ENCODE measurements at places on chromosomes 3 and 15.

- peaks cover 7% of the 10 kb centered on the region for H3K4me1 ChIP-seq
- H3K27me3 ChIP-seq = no peaks in the 10 kb centered on the region
- no peaks in the 10 kb centered on the region for H3K36me3 ChIP-seq
- no peak for DNase-seq
- no peak overlapping the region for H3K27ac ChIP-seq
These were observed 120.1 kb downstream of the ANP32A start for GRCh38 chr15:68700455-68701123.

DNA sequence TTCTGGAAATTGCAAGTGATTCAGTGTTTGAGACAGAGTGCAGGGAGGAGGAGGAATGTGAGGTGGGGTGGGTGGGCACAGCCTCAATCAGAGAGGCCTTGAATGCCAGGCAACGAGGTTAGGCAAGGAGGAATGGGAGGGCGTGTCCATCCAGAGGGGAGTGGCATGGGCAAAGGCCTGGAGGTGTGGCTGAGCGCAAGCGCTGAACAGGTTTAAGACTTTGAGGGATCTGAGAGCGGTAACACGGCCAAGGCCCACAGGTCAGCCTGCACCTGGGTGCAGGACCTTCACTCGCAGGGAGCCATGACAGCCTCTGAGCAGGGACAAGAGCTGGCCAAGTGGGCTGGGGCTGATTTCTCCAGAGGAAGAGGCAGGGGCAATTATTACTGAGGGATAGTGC is 125.9 kb downstream of the TPRA1 start:
- H3K27ac ChIP-seq = no peak overlapping the region
- H3K4me3 ChIP-seq = no peak overlapping the region
- no peaks in the 10 kb centered on the region for H3K36me3 ChIP-seq
- H3K4me1 ChIP-seq = no peaks in the 10 kb centered on the region
- H3K27me3 ChIP-seq = no peaks in the 10 kb centered on the region

GRCh38 chr3:187017511-187018230 is 87.3 kb downstream of the ST6GAL1 start:
- H3K27me3 ChIP-seq = no peaks in the 10 kb centered on the region
- no peak overlapping the region for H3K4me3 ChIP-seq
- no peaks in the 10 kb centered on the region for H3K4me1 ChIP-seq
- no peak for DNase-seq
- no peaks in the 10 kb centered on the region for H3K36me3 ChIP-seq

DNA sequence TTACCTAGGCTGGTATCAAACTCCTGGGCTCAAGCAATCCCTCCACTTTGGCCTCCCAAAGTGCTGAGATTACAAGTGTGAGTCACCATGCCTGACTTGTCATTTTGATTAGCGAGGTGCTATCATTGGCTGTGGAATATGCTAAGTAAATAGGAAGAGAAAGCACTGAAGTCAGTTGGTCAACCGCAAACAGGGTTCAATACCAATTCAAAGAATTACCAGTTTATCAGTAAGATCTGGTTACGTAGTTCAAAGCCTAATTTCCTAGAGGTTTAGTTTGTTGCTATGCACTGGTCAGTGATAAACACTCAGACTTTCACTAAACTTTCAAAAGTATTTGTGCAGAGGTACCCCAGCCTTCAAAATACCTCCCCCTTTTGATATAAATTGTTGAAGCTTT is 29.5 kb downstream of the GLB1 start:
- peaks cover 8% of the 10 kb centered on the region for H3K4me1 ChIP-seq
- no peak overlapping the region for H3K27ac ChIP-seq
- no peaks in the 10 kb centered on the region for H3K36me3 ChIP-seq
- no peaks in the 10 kb centered on the region for H3K27me3 ChIP-seq
- DNase-seq = peak; percentile 12
- no peak overlapping the region for H3K4me3 ChIP-seq

GRCh38 chr3:143970773-143971358 is 757 bp upstream of the DIPK2A start:
- peak overlapping the region; percentile 91 for H3K4me3 ChIP-seq
- H3K36me3 ChIP-seq = no peaks in the 10 kb centered on the region
- H3K4me1 ChIP-seq = peaks cover 17% of the 10 kb centered on the region
- H3K27ac ChIP-seq = peak overlapping the region; percentile 90
- DNase-seq = peak; percentile 22
- H3K27me3 ChIP-seq = no peaks in the 10 kb centered on the region

- H3K4me1 ChIP-seq = peaks cover 15% of the 10 kb centered on the region
- no peak overlapping the region for H3K27ac ChIP-seq
- no peak overlapping the region for H3K4me3 ChIP-seq
- no peaks in the 10 kb centered on the region for H3K27me3 ChIP-seq
- peak; percentile 68 for DNase-seq
These were observed 128.8 kb downstream of the FRMD5 start for GRCh38 chr15:44066211-44066827.

DNA sequence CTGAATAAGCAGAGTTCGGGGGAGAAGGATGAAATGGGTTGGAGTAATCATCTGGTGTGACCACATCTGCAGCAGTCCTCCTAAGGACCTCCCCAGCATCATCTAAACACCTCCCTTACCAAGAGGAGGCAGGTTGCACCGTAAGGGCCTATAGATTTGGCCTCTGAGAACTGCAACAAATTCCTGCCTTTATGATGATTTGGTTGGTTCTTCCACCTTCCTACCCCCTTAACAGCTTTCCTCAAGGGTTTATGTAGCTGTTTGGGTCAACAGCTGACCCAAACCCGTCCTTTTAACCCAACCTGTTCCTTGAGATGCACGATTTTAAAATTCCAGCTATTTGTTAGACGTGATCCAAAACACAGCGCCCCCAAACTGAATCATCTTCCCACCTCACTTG is 58.2 kb downstream of the AAGAB start:
- H3K27me3 ChIP-seq = no peaks in the 10 kb centered on the region
- DNase-seq = no peak

DNA sequence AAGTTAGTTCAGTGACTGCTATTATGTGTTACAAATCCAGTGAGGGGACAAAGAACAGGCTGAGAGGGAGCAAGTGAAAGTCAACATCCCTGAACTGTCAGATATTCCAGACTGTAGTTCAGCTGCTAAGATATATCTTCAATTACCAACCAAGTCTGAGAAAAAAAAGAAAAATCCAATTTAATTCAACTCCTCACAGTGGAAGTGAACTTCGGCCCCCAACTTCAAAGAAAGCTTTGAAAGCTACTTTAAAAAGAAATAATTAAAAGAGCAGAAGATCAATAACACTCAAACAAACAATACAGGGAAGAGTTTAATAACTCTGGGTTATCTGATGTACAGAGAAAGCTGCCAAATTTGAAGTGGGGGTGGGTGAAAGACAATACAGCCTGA is 174.0 kb downstream of the SERPINI1 start:
- H3K36me3 ChIP-seq = no peaks in the 10 kb centered on the region
- DNase-seq = no peak
- no peak overlapping the region for H3K27ac ChIP-seq

GRCh38 chr3:134258761-134259347 is 8.2 kb upstream of the RYK start:
- no peaks in the 10 kb centered on the region for H3K36me3 ChIP-seq
- no peaks in the 10 kb centered on the region for H3K27me3 ChIP-seq
- no peak overlapping the region for H3K27ac ChIP-seq
- DNase-seq = no peak

- no peaks in the 10 kb centered on the region for H3K4me1 ChIP-seq
- DNase-seq = no peak
- no peak overlapping the region for H3K4me3 ChIP-seq
- H3K27me3 ChIP-seq = no peaks in the 10 kb centered on the region
- no peaks in the 10 kb centered on the region for H3K36me3 ChIP-seq
These were observed 26.9 kb upstream of the SOX14 start for GRCh38 chr3:137737208-137737607.
